ENCODE measurements at places on chromosomes 5 and 9.
A peak's percentile ranks its signal among the peaks of the same experiment; 100 is the strongest.

GRCh38 chr5:83957188-83957587, 236.5 kb upstream of the HAPLN1 start:
- no peak for DNase-seq

DNA sequence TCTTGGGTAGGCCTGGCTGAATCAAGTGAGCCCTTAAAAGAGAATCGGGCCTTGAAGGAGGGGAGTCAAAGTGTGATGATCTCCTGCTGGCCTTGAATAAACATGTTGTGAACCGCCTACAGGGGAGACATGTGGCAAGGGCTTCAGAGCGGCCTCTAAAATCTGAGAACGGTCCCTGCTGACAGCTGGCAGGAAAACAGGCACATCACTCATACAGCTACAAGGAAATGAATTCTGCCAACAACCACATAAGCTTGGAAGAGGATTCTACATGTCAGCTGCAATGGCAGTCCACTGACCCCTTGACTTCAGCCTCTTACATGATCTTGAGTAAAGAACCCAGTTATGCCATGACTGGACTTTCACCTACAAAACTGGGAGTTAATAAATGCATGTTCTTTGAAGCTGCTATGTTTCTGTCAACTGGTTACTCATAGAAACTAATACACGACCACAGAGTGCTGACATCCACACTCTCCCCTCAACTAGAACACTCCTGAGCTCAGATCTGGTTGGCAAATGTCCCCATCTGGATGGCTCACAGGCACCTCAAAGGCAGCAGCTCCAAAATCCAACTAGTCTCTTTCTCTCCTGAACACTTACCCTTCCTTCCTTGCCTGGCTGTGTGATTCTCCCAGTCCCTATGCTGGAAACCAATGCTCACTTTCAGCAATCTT, 333.1 kb downstream of the ASTN2 start:
- DNase-seq: no peak

GRCh38 chr5:35920890-35921289, 17.5 kb downstream of the CAPSL start:
- DNase-seq: peak; percentile 36

DNA sequence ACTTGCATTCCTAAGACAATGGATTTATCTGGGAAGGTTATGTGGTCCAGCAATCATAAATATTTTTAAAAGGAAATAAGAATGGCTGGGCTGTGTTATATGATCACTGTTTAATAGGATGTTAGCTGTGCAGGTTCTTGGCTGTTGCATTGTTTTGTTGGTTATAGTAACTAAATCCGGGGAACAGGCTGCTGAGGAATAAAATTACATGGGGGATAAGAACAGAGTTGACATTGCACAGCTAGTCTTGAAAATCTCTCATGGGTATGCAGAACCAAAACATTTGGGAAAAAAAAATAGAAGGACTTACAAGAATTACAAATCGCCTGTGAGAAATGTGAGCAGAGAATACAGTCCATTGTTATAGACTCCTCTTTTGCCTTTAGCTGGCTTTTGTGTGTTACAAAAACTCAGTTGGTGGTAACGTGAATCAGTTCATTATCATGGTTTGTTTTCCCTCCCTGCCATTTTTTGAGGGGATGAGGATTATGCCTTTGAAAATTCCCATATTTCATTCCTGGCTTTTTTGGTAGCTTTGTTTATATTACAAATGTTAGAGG, 375.3 kb upstream of the DAB2 start:
- DNase-seq: no peak

DNA sequence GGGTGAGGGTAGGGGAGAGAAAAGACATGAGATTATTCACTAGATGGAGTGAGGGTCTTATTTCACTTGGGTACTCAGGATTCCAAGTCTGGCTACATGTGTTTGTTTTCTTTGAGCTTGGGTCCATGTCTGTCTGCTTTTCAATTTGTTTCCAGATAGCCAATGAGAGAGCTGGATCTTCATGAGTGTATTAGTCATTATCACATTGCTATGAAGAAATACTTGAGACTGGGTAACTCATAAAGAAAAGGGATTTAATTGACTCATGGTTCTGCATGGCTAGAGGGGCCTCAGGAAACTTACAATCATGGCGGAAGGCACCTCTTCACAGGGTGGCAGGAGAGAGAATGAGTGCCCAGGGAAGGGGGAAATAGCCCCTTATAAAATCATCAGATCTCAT, 196.8 kb upstream of the TRIM32 start:
- no peak for DNase-seq

GRCh38 chr9:90274725-90275124, 367.9 kb downstream of the DIRAS2 start:
- DNase-seq: no peak

GRCh38 chr5:78896132-78896531, 89.0 kb downstream of the ARSB start:
- DNase-seq: no peak

DNA sequence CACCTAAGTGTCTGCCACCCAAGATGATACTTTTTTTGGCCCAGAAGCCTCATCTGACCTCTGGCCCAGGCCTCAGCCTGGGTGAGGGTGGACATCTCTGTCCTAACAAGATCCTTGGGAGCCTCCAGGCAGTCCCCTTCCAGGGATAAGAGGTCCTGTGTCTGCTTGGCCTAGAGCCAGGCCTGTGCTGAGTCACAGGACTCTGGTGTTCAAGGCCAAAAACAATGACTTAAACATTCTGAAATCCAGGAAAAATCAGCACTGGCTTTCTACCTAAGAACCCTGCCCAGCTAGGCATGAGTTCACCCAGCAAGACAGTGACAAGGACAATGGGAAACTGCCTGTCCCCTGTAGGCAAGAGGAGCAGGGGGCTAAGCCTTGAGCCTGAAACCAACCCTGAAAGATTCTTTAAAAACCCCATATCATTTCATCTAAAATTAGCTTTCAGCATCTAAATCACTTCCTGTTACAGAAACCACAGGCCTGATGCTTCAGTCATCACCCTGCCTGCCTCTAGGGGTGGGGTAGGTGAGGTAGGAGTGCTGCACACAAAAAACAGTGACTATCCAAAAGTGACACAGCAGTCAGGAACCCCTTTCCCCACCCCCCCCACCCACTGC, 29.9 kb downstream of the CSF2 start:
- DNase-seq: no peak

GRCh38 chr5:113678924-113679575, 165.6 kb downstream of the YTHDC2 start:
- no peak for DNase-seq

- DNase-seq: no peak
Observed at GRCh38 chr9:116430849-116431248, 256.3 kb upstream of the TRIM32 start.

- DNase-seq: no peak
Observed at GRCh38 chr9:107784235-107784958, 294.8 kb upstream of the KLF4 start.

GRCh38 chr9:86801246-86801645, 146.1 kb downstream of the GAS1 start:
- DNase-seq: no peak

- DNase-seq: no peak
Observed at GRCh38 chr9:811106-811531, 30.4 kb upstream of the DMRT1 start.

- DNase-seq: no peak
Observed at GRCh38 chr5:42268630-42269029, 154.6 kb upstream of the GHR start.

- peak; percentile 36 for DNase-seq
Observed at GRCh38 chr5:163172540-163173338, 264.7 kb upstream of the CCNG1 start.

GRCh38 chr5:6634306-6634705, 1.1 kb downstream of the SRD5A1 start:
- no peak for DNase-seq

- DNase-seq: no peak
Observed at GRCh38 chr9:85599540-85600105, 142.1 kb downstream of the AGTPBP1 start.

GRCh38 chr5:174272671-174273070, 227.2 kb downstream of the NSG2 start:
- DNase-seq: no peak

DNA sequence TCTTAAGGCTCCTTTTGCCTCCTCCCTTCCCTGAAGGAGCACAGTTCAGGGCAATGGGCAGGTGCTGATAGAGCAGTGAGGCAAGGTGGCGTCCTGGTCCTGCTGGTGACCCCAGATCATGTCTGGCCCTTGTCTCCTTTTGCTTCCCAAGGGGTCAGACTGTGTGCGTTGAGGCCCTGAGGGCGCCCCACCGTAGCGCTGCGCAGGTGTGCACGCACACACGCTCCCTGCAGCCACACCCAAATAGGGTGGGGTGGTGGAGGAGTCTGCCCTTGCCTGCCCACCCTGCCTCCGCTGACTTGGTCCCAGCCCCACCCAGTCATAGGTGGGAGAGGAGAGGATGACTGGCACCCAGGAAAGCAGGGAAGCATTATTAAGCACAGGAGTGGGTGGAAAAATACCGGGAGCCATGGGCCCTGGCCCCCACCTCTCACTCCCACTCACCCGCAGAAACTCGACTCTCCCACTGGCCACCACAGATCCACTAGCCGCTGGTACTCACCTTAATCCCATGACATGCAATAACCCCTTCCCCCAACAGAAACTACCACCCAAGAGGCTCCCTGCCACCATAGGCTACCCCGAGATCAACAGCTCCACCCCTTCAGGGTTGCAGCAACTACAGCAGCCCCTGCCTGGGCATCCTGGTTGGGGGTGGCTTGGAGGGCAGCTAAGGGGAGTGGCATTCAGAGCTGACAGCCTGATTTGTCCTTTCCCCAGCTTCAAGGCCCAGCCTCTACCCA, 16.7 kb downstream of the PDLIM4 start:
- DNase-seq: no peak

DNA sequence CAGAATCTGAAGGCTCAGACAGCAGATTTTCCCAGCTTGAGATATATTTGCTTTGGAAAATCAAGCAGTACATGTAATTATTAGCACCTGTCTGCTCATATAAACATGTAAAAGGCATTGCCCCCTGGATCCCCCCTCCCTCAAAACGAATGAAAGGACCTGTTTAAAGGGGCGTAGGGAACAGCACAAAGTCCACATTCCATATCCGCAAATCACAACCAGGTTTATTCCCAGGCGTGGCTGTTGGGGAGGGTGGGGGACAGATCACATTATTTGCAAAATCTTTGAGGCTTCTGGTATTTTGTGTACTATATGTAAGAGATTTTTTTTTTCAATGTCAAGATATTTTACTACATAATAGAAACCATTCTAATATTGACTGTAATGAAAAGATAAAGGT, 8.7 kb upstream of the MRPS2 start:
- DNase-seq: no peak

- no peak for DNase-seq
Observed at GRCh38 chr5:130520211-130520610, 615.9 kb downstream of the CHSY3 start.

- DNase-seq: no peak
Observed at GRCh38 chr5:157864067-157864466, 5.1 kb upstream of the CLINT1 start.

DNA sequence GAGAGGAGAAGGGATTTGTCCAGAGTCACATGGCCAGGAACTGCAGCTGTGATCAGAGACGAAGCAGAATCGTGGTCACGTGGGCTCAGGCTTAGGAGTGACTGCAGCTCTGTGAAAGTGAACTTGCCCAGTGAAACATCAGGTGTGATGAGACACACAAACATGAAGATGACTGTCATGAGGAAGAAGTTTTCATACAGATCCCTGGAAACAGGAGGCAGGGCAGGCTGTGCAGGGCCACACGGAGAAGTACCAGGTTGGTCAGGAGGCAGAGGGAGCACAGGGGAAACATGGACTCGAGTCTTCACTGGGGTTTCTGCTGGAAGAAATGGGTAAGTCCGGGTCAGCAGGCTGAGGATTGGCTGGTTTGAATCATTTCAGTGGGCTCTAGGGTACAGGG, 64.1 kb downstream of the BARX1 start:
- no peak for DNase-seq

All from SHP77 (cell line).